CD4-positive, alpha-beta T cell treated with Interleukin-6 at 100 ng/mL for 8 hours (primary cell): ENCODE measurements at places on chromosomes 6 and 20.

DNA sequence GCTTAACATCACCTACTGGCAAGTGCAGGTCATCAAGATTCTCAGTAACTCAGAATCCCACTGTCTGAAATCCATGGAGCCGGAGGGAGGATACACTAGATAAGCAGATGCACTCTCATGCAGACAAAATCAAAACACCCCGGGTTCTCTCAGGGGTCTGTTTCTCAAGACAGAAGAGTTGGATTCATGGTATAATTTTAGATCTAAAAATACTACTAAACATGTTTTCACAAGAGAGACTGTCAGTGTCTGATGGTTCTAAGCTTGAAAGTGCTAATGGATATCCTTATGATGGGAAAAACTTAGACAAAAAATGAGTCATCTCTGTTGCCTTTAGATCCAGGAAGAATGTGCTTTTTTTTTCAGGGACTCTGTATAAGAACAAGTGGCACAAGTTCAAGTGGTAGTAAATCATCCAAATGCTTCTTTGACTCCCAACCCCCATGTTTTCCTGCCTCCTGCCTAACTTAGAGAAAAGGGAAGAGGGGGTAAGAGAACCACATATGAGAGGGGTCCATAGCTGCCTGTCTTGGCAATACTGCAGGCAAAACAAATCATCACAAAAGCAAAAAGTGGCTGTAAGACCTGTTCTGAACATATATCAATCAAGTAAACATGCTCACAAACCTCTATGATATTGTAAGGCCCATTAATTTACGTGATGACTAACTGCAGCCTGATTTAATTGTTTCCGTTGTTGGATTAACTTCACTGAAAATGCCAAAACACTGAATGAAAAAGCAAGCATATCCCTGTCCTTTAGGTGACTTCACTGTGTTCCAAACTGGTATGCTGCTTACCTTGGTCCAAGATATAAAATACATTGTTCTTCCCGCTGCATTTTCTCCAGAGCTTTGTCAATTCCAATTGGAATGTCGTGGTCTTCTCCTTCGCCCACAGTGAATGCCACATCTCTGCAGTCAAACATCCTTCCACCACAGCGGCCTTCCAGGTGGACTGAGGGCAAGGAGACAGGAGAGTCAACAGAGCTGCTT, 84.0 kb upstream of the TULP1 start:
- DNase-seq: no peak

DNA sequence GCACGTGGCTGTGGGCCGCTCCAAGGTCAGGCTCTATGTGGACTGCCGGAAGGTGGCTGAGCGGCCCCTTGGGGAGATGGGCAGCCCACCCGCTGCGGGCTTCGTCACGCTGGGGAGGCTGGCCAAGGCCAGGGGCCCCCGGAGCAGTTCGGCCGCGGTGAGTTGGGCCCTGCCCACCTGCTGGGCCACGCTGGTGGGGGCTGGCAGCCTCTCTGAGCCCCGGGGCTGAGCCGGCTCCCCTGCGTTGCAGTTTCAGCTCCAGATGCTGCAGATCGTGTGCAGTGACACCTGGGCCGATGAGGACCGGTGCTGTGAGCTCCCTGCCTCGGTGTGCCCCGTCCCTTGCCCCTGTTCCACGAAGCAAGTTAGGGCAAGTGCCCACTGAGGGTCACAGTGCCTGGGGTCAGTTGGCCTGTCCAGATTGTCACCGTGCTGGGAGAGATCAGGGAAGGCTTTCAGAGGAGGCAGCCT, 27.1 kb downstream of the COL20A1 start:
- no peak for DNase-seq

GRCh38 chr6:5261545-5262109, 314 bp downstream of the FARS2 start:
- DNase-seq: no peak

DNA sequence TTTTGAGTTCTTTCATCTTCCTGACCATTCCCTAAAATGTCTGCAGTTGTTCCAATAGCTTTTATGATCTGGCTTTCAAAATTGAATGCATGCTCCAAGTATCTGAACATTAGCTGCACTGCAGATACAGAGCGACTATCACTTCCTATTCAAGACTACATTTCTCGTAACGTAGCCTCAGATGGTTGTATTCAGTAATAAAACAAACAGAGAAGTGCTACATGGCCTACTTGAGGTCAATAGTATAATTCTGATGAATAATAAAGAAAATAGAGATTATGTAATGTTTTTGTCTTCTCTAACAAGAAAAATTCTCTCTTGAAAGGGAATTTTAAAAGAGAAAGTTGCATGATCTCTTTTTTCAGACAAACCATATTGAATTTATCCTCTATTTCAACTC, 333.9 kb upstream of the IRAK1BP1 start:
- no peak for DNase-seq

DNA sequence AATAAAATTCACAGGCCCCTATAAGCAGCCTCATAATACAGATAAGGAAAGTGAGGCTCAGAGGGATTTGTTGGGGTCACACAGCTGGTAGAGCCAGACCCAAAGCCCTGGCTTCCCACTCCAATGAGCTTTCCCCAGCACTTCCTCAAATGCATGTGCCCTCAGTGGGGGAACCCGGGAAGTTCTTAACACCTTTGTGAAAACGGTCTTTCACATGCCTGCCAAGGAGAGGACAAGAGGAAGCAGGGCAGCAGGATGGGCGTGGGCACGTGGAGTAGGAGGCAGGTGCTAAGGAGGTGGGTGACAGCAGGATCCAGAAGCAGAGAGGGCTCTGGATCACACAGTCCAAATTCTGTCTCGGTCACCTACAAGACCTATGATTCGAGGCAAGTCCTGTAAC, 598 bp downstream of the PI16 start:
- no peak for DNase-seq
